ENCODE measurements at places on chromosomes 5 and 9.

DNA sequence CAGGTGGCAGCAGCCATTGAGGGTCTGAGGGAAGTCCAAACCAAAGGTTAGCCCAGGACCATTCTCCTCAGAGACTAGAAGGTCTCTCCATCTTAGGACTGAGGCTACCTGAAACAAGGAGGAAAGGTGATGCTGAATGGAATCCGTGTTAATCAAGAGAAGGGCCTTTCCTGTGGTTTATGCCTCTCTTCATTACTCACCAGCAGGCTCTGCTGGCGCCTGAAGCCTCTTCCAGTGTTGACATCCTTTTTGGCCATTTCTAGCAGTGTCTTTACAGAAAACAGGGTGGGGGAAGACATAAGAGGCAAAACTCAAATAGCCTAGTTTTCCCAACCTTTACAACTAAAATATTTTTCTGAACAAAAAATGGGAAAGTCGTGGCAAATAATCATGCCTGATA lies 98.0 kb downstream of the ENC1 start:
- no peak for DNase-seq

DNA sequence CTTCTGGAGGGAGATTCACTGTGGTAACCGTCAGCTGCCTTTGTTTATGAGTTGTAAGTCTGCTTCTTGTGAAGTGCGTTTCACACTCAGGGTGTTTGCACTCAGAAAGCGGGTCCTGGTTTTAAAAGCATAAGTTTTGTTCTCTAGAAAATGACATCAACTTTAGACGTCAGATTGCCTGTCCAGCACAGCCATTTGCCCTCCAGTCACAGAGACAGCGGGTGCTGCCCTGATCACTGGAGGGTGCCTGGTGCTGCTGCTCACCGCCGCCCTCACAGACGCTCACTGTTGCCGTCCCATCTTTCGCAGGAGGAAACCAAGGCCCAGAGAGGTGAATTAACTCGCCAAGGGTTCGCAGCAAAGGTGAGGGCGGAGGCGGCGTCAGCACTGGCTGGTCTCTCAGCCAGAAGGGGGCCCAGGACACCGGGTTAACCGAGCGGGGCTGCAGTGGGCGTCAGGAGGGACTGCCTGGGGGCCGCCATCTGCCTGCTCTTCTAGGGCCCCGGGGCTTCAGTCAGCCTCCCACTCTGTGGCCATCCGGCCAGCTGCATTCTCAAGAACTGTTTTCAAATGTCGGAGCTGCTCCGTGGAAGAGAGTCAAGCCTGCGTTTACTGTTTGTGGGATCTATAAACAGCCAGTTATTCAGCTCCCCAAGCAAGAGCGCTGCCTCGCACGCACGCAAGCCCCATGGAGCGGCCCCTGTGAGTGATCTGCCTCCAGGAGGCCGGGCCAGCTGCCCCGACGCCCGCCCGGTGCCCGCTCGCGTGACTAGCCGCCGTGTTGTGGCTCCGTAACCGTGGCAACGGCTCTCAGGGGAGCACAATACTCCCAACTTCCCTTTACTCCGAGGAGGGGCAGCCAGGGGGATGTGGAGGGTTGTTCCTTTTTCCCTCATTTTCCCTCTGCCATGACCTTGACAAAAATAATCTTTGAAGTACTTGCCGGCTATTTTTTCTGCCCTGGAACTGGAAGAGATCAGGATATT lies 43.4 kb upstream of the EXOC3 start:
- peak; percentile 98 for DNase-seq

GRCh38 chr5:156087577-156088110 lies 239.3 kb upstream of the SGCD start:
- DNase-seq: no peak

DNA sequence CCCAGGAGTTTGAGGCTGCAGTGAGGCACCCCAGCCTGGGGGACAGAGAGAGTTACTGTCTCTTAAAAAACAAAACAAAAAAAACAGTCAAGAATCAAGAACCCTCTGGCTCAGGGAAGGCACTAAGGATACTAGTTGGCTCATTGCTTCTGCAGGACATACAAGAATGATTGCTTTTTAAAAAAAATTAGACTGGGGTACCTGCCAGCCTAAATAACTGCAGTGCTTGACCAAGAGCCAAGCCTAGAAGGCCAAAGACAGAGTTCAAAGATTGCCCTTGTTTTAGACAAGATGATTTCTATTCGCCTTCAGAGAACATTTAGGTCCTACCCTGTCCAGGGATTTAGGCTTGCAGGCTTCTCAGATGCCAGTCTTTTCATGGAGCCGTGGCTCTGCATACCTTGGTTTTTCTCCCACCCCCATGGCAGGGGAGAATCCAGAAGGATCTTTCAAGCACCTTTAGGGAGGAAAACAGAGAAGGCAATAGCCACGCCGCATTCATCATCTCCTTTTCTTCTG lies 93.7 kb upstream of the IL6ST start:
- no peak for DNase-seq

DNA sequence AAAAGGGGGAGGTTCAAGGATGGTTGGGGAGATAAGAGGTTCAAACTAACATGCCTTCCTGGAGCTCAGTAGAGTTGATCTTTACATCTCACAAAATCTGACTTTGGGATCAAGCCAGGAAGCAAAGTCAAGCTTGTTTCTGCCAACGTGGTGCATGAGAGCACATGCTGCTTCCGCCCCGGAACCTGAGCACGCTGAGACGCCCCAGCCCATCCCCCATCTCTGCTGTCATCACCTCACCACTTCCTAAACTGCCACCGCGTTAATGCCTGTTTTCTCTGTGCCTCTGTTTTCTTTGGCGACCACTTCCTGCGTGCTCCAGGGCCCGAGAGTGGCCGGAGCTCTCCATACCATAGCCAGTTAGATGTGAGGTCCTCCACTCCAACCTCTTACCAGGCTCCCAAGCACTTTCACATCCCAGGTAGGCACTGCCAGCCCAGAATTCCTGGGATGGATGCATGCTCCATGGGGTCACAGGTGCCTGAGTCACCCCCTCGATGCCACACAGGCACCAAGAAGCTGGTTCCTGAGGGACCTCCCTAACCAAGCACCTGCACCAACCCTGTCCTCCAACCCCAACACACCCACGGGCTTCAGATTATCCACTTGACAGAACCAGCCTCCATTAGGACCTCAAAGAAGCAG lies 31.2 kb upstream of the AFAP1L1 start:
- no peak for DNase-seq

- no peak for DNase-seq
Measured at GRCh38 chr9:103721056-103721455, 373.1 kb upstream of the SMC2 start.

DNA sequence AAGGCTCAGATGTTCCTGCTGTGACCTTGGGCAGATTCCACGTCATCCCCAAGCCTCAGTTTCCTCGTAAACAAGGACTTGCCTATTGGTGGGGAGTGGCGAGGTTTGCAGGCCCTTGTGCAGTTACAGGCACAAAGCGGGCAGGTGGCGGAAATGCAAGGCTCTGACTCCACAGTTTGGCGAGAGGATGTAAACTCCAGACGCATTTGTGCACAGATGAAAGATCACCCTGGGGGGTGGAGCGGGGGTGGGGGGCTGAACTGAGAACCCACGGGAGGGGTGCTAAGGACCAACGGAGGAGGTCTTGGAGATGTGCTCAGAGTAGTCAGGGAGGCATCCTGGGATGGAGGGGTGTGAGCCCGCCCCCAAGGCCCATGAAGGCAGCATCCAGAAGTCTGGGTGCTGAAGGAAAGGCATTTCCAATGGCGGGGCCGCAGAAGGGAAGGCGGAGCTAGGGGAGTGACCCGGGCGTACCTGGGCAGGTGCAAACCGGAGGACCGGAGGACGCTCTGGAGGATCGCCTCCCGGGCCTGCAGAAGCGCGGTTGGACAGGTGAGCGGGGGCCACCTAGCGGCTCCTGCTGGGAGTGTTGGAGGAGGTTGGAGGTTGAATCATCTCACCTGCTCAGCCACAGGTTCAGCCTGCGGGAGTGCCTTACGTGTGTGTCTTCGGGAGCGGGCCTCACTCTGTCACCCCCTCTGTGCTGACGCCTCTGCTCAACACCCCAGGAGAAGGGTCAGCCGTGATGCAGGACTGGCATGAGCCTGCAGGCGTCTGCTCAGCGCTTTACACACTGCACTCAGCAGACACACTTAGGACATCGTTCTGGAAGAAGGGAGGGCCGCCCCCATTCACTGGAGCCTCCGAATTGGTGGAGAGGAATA lies 1.9 kb upstream of the FIBCD1 start:
- DNase-seq: peak; percentile 92

GRCh38 chr5:133742431-133742988 lies 130.2 kb upstream of the FSTL4 start:
- DNase-seq: peak; percentile 72

DNA sequence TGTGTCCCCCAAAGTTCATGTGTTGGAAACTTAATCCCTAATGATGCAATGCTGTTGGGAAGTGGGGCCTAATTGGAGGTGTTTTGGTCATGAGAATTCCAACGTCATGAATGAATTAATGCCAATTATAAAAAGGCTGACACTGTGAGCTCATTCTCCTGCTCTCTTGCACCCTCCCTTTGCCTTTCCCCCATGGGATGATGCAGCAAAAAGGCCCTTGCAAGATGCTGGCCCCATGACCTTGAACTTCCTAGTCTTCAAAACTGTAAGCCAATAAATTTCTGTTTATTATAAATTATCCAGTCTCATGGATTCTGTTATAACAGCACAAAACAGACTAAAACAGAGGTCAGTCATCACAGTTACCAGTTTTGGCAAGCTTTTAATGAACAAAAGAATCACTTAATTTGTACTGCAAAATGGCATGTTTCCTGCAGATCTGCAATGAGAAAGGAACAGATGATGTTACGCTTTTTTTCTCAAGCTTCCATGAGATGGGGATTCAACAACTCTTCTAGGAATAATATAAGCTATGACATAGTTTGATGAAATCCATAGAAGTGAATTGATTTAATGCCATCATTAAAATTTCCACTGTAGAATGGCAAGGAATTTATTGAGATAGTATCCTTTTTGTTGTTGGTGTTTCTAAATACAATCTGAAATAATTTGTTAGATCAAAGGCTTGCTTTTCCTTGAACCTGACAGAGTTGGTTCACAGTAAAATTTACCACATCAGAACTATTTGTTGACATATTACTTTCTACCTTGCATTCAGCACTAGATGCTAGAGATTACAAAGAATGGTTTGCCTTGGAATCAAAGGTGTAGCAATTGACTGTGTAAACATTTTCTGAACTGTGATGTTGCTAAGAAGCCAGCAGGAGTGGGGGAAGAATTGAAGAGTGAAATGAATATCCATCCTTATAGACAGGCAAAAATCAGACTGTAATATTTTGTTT lies 29.3 kb upstream of the RFK start:
- DNase-seq: peak; percentile 67

DNA sequence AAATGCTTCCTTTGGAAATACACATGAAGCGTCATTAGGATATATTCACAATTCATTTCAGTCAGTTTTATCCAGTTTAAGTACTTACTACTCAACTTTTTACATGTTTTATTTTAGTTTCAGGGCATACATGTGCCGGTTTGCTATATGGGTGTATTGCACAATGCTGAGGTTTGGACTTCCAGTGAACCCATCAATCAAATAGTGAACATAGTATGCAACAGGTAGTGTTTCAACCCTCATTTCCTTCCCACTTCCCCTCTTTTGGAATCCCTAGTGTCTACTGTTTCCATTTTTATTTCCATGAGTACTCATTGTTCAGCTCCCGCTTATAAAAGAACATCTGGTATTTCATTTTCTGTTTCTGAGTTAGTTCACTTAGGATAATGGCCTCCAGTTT lies 74.7 kb downstream of the TMEM161B start:
- no peak for DNase-seq

- no peak for DNase-seq
Measured at GRCh38 chr5:83639911-83640310, 80.7 kb downstream of the HAPLN1 start.

- no peak for DNase-seq
Measured at GRCh38 chr5:177553671-177554429, 513 bp downstream of the FAM193B start.

DNA sequence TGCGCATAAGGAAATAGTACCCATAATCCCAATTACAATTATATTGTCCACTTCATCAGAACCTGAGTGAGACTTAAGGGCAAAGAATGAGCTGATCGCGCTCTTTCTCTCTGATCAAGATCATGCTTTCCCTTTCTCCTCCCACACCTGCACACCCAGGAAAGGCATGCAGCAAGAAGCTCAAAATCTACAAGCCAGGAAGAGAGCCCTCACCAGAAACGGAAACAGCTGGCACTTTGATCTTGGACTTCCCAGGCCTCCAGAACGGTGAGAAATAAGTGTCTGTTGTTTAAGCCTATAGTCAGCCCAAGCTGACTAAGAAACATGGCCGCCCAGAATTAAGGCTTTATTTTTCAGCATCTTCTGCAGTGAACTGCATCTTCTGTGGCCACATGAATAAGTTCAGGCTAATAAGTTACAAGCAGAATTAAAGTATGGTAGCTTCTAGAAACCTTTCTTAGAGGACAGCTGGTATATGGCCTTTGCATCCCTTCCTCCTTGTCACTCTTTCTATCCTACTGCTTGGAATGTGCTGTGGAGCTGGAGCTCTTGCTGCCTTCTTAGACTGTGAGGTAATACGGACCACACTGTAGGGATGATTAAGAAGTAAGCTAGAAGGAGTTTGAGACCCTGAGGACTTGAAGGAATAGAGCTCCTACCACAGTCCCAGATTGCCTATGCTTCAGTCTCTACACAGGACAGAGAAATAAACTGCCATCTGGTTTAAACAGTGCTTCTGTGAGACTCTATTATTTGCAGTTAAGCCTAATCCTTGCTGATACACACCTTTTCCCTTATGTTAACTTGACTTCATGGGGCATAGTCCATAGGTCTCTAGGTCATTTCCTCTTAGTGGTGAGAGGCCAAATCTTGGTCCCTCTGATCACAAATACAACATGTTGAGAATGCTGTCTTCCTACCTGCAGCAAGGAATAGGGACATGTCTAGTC lies 17.2 kb downstream of the OR2S2 start:
- DNase-seq: peak; percentile 74

DNA sequence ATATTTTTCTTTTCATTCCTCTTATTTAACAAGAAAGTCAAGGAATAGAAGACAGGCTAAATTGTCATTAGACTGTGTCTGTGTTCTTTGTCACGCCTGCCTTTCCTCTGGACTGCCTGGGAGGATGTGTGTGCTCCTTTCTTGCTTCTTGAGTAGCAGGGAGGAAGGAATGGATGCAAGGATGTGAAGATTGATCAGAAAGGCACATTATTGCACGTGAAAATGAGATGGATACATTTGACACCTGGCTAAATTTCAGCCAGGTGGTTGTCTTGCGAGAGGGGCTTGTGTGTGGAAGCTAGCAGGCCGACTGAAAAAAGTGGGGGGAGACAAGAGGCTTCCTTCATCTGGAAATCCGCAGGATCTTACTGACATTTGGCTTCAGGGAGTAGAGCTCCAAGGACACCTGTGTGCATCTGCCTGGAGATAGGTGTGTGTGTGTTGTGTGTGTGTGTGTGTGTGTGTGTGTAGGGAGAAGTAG lies 200.1 kb downstream of the MEF2C start:
- DNase-seq: no peak

DNA sequence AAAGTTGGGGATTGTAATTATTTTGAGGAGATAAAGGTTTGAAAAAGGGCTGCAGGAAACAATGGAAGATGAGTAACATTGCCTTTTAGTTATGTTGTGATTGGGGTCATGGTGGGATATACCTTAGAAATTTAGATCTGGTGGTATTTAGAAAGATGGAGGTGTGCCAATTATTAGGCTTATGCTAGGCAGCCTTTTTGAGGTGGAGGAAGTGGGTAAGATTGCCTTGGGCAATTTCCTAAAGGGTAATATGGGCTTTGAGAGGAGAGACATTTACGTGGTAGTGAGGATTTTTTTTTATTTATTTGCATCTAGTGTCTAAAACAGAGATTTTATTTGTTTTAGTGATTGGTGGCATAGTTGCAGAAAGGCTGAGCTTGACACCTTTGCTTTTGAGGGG lies 10.5 kb downstream of the HSPA4 start:
- DNase-seq: no peak

- no peak for DNase-seq
Measured at GRCh38 chr9:76581731-76582130, 122.7 kb downstream of the GCNT1 start.
